ENCODE measurements at places on chromosomes 12 and 14.
A peak's percentile ranks its signal among the peaks of the same experiment; 100 is the strongest.

DNA sequence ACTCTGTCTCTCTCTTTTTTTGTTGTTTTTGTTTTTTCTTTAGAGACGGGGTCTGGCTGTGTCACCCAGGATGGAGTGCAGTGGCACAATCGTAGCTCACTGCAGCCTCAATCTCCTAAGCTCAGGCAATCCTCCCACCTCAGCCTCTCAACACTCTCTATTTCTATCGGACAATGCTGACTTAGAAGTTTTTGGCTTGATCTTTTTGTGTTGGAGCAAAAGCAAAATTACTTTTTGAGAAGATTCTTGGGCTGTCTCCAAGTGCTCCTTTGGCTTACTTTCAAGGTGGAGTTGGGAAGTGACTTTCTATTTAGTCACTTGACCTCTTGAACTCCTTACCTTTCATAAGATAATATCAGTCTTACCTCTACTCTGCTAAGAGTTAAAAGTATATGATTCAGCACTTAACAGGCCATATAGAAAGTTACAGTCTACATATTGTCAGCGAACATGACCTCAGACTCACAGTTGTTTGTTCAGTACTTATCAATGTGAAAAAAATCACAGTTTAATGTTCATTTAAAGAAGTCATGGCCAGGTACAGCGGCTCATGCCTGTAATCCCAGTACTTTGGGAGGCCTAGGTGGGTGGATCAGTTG lies 15.4 kb upstream of the MIA2 start:
- DNase-seq = no peak

- DNase-seq = no peak
These were observed 26.8 kb upstream of the CKAP4 start for GRCh38 chr12:106274575-106275121.

GRCh38 chr14:51609251-51609954 lies 42.3 kb upstream of the FRMD6 start:
- DNase-seq = no peak

DNA sequence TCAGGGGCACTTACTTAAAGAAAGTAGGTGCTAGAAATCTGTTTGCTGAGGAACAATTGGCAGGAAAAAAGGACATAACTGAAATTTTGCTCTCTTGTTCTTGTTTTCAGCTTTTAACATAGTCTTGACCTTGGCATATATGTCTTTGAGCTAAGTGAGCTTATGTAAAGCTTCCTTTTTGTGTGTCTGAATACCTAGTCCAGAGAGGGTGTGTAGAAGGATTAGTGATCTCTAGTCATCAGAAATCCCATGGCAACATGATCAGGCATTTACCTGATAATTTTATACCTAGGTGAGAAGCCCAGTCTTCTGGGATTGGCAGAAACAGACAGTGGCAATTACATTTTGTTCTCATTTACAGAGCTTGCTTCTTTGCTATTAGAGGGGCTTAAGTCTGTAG lies 166.1 kb downstream of the SNAPC1 start:
- DNase-seq = no peak

GRCh38 chr12:52531566-52532300 lies 11.5 kb upstream of the KRT5 start:
- no peak for DNase-seq

- no peak for DNase-seq
These were observed 30.3 kb downstream of the TC2N start for GRCh38 chr14:91837076-91837475.

- DNase-seq = no peak
These were observed 7.5 kb upstream of the CDCA4 start for GRCh38 chr14:105028251-105028927.

GRCh38 chr14:94722397-94722796 lies 47.5 kb downstream of the GSC start:
- DNase-seq = no peak

- no peak for DNase-seq
These were observed 90.3 kb downstream of the TPH2 start for GRCh38 chr12:72028966-72029365.

DNA sequence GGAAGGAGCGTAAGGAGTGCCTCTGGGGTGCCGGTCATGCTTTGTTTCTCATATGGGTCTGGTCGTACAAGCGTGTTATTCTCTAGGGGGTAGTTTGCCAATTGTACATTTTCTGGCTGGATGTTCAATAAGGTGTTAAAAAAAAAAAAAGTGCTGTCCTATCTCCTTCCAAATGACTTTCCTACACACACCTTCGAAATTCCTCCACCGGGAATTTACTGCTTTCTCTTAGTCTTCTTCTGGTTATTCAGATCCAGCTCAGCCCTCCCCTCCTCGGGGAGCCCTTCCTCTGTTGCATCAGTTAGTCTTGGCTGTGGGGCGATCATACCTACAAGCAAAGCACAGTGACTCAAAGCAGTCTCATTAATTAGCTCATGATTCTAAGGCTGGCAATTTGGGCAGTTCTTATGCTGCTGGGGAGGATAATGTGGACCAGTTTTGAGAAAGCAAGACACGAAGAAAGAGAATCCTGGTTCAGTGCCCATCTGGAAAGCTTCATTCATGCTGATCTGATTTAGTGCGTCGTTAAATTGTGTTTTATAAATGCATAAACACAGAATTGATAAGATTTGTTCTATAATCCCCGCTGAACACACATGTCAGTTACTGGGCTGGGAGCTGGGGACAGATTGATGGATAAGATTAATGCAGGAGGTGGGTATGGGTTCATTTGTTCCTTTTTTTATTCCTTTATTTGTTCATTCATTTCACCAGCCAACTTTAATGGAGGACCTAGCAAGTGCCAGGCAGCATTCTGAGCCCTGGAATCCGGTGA lies 9.2 kb upstream of the CLMN start:
- DNase-seq = no peak

DNA sequence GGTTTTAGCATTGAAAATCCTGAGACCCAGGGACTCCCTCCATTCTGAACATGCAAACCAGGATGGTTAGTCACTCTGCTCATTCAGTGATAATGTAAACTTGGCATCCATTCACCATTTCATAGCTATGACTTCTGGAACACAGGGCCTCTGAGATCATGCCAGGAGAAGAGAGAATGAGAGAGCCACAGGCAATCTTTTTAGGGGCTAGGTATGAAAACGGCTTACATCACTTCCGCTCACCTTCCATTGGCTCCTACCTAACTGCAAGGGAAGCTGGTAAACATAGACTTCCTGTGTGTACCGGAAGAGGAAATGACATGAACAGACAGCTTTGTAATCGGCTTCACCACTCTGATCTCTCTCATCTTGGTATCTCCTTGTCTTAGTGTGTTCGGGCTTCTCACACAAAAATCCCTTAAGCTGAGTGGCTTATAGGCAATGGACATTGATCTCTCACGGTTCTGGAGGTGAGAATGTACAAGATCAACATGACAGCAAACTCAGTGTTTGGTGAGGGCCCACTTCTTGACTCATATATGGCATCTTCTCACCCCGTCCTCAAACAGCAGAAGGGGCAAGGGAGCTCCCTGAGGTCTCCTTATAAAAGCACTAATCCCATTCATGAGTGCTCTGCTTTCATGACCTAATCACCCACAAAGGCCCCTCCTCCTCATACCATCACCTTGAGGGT lies 465.9 kb upstream of the TBX3 start:
- DNase-seq = no peak

- no peak for DNase-seq
These were observed 233.2 kb downstream of the MDGA2 start for GRCh38 chr14:47442211-47442610.

DNA sequence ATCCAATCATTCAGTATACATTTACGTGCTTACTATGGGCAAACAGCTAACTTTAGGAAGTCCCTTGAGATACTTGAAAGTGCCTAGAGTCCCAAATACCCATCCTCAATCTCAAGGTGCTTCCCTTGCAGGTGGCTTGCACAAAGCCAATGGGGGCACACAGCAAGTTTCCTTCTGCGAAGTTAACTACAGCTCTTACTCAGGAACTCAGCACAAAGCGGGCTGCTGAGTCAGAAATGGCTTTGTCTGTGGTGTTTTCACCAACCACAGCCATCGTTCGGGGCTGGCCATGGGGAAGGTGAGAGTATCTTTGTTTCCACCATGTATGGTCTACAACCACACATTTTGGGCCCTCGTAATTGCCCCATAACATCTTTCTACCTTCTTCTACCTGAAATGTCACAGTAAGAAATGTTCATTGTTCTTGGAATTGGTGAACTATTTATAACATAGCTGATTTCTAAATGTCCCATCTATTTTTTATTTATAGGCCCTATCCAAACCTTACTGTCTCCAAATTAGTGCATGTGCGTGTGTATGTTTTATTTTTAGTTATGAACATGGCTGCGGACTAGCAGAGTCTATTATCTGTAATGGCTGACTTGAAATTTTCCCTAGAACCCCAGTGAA lies 13.9 kb downstream of the MFAP5 start:
- no peak for DNase-seq

DNA sequence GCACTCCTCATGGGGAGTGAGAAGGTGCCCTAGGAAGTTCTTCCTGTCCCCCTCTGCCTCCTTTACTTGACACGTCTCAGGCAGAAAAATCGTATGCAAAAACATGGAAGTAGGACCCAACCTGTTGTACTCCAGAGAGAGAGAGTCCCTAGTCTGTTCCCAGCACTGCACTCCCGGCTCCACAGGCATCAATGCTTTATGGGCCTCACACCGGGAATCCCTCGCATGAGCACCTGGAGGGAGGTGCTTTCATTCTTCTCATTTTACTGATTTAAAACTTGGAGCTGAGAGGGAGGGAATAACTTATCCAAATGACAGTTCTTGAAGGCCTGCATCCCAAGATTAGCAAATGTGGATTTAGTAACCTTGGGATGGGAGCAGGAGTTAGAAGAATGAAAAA lies 1101.4 kb downstream of the BCL11B start:
- no peak for DNase-seq

- DNase-seq = no peak
These were observed 103.6 kb upstream of the ESRRB start for GRCh38 chr14:76272349-76272748.

GRCh38 chr12:110846615-110847566 lies at the start of gene CCDC63:
Gene CCDC63, plus strand, starts transcription at chr12:110846987. Its CDS starts 5,968 bp downstream, at chr12:110852955.
- peak; percentile 10 for DNase-seq

- no peak for DNase-seq
These were observed 63.2 kb upstream of the KTN1 start for GRCh38 chr14:55516776-55517175.

GRCh38 chr14:93083917-93084316 lies 31.8 kb downstream of the ITPK1 start:
- DNase-seq = no peak

GRCh38 chr14:21307637-21308036 lies 27.8 kb downstream of the RPGRIP1 start:
- DNase-seq = no peak

GRCh38 chr12:26471560-26471959 lies 276.2 kb downstream of the SSPN start:
- DNase-seq = no peak

DNA sequence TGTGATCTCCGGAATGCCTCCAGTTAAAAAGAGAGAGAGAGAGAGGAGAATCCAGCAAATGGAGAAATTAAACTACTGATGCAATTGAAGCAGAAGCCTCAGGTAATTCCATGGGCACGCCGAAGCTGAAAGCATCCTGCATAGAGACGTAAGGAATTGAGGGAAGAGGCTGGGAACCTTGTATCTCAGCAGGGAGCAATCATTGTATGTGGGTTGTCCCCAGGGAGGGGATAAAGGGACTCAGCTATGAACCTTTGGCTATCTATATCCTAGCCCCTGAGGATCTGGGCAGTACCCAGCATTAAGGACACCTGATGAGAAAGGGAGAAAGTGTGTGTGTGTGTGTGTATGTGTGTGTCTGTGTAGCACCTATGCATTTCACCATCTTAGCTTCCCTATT lies 95.8 kb upstream of the ATXN7L3B start:
- no peak for DNase-seq

GRCh38 chr12:113103756-113104450 lies 31.7 kb downstream of the RASAL1 start:
- peak; percentile 51 for DNase-seq
